ENCODE measurements at places on chromosomes 16 and 17.

GRCh38 chr16:48105456-48105855 lies 50.3 kb downstream of the ABCC12 start:
- DNase-seq = no peak

DNA sequence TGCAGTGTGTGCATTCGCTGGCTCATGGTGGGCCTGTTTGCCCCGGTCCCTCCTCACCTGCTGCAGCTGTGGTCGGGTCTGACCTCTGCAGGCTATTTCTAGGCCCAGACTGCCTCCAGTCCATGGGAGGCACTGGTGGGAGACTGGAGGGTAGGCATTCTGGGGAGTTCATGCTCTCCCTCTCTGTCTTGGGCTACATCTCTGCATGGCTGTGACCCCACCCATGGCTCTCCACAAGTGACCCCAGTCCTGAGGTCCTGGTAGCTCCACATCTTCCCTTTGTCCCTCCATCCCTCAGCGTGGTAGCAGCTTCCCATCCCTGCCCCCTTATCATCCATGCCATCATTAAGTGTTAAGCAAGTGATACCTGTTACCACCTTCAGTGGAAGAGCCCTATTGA lies 107.8 kb upstream of the SEC14L1 start:
- no peak for DNase-seq

DNA sequence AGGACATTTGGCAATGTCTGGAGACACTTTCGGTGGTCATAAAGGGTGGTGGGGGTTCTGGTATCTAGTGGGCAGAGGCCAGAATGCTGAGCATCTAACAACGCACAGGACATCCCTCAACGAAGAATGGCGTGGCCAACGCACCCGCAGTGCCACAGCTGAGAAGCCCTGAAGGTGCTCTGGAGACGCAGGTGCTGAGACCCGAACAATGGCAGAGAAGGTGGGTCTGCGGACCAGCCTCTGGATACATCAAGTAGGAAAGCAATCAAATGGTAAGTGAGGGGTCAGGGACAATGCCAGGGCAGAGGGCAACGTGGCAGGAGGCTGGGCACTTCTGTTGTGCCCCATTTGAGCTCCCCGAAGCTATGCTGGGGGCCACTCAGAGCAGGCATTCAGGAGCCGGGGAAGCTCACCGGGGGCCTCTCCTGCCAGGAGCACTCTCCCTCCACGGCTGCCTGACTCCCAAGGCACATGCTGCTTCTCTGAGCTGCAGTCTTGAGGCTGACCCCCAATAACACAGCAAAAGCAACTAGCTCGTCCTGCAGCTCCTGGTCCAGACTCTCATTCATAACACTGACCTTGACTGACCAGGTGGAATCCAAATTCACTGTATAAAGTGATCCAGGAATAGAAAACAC lies 26.0 kb downstream of the SPHK1 start:
- DNase-seq = no peak

DNA sequence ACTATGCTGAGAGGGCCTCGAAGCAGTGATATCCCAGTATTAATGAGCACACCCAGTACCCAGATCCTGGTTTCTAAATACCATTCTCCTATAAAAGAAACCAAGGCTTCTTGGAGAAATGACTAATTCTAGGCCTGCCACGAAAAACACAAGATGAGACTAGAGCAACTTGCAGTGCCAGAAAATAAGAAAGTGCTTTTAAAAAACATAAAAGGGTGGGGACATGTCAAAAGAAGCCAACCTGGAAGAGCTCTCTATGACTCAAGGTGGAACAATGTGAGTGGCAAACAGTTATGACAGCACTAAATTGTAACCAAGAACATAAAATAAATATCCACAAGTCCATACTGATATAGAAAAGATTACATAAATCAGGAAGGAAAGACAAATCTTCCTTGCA lies 153.2 kb upstream of the KCNJ18 start:
- DNase-seq = no peak

GRCh38 chr17:80430446-80431245 lies 15.7 kb downstream of the ENDOV start:
- DNase-seq = no peak

GRCh38 chr17:78322858-78323455 lies 36.9 kb downstream of the SOCS3 start:
- no peak for DNase-seq

DNA sequence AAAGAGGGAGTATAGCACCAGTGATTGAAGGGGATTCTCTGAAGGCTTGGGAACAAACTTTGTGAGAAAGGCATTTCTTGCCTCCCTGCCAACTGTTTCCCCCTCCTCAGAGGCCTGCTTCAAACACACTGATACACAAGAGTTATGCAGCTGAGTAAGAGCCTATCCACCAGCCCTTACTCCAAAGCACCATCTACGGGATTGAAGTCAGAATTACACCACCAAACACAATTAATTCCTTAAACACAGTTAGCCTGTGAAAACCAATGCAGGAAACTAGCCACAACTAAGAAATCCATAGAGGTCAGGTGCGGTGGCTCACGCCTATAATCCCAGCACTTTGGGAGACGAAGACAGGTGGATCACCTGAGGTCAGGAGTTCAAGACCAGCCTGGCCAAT lies 138.3 kb downstream of the SHCBP1 start:
- no peak for DNase-seq

DNA sequence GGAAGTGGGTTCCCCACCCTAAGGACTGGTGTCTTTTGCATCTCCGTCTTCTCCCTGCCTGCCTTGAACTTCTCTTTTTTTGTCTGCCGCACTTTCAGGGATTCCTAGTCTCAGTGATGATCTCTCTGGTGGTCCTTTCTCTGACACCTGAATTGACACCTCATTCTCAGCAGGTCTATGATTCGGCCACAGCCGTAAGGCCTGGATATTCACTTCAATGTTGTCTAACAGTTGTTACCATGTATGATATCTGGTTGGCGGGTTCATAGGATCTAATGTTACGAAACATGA lies 25.1 kb upstream of the SLC47A1 start:
- no peak for DNase-seq

DNA sequence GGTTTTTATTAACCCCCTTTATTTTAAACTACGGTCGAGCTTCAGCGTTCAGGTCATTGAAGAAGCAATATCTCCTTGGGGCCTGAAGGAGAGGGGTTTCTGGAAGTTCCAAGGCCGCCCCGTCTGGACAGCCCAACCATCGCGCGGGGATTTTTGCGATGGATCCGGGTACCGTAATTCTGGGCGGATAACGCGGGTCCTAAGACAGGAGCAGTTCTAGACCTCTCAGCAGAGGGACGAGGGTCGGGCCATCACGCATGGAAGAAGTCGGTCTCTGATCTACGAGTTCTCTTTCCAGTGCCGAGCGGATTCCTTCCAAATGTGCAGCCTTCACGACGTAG lies 3.6 kb downstream of the BORCS6 start:
- DNase-seq = no peak

- DNase-seq = no peak
Measured at GRCh38 chr17:72223866-72224291, 103.1 kb downstream of the SOX9 start.

GRCh38 chr17:40451420-40451819 lies 8.2 kb downstream of the IGFBP4 start:
- DNase-seq = peak; percentile 88

- DNase-seq = no peak
Measured at GRCh38 chr16:28844226-28844885, 1.8 kb downstream of the TUFM start.

DNA sequence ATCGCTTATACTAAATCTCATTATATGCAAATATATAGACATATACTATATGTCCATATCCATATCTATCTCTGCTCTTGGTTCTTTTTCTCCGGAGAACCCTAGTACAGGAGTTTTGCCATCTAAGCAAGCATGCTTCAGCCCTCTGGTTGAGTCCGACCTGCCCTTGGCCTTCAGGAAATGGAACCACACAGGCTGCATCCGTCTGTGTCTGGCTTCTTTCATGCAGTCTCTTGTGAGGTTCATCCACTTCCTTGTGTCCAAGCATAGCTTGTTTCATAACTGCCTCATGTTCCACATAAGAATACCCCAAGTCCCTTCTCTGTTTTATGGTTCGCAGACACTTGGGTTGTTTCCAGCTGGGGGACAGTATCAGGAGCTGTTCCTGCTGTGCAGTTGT lies 16.8 kb downstream of the SNX20 start:
- no peak for DNase-seq

GRCh38 chr16:88884569-88885271 lies 18.3 kb upstream of the PABPN1L start:
- DNase-seq = no peak

DNA sequence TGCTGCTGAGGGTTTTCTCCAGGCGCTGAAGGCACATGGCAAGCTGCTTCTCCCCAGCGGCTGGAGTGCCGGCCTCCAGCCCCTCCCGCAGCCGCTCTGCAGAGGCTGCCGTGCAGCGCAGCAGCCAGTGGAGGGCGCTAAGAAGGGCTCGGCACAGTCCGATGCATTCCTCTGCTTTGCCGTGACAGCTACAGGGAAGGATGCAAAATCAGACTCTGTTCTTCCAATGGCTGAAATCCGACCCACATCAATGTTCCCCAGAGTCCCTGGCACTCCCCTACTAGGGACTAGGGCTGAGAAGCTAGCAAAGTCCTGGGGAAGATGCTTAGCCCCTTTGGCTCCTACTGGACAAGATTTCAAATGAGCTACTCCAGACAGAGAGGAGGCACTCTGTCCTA lies 19.0 kb downstream of the MED24 start:
- peak; percentile 46 for DNase-seq

GRCh38 chr17:29225396-29225795 lies 21.3 kb upstream of the CRYBA1 start:
- no peak for DNase-seq

GRCh38 chr16:10122546-10122945 lies 59.7 kb downstream of the GRIN2A start:
- peak; percentile 44 for DNase-seq

DNA sequence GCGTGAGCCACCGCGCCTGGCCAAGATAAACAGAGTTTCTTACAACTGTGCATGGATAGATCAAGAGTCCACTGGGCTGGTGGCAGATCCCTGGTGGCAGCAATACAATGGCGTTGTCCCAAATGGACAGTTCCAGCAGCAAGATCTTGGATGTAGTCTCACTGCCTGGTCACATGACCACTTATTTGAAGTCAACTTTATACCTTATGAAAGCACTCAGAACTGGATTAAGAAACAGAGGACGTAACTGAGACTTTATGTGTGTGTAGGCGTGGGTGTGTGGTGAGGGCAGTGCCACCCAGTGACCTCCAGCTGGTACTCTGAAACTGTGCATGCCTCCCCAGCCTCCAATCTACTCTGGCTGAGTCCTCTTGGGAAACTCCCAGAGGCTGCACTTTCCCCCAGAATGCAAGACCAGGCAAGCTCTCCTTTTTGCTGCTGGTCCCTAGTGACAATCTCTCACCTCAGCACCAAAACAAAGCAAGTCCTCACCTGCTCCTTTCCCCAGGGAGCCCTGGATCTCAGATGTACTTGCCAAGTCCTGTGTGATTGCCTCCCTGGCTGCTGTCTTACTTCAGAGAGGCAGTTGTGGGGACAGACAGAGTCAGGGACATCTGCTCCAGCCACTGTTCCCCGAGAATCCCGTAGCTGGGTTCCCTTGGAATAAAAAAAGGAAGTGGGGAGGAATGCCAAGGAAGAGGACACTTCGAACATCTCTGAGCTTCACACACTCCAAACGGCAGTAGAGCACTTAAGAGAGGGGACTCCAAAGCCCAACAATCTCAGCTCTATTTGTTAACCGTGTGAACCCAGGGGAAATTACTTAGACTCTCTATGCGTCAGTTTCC lies 11.7 kb upstream of the ST6GALNAC2 start:
- DNase-seq = no peak

DNA sequence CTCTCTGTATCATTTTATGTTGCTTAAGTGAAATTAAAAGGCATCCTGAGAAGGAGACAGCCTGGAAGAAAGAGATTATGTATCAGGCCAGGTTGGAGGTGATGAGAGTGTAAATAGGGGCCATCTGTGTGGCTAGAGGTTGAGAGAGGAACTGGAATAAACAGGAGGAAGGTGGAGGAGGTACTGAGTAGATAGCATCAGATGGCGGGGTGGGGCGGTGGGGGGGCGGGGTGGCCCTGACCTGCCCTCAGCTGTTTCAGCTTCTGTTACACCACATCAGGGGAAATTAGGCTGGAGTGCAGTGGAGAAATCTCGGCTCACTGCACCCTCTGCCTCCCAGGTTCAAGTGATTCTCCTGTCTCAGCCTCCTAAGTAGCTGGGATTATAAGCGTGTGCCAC lies 6.9 kb upstream of the KCNG4 start:
- no peak for DNase-seq

Data from fibroblast of skin of right biceps (primary cell).